ENCODE measurements at places on chromosomes 2 and 18.

DNA sequence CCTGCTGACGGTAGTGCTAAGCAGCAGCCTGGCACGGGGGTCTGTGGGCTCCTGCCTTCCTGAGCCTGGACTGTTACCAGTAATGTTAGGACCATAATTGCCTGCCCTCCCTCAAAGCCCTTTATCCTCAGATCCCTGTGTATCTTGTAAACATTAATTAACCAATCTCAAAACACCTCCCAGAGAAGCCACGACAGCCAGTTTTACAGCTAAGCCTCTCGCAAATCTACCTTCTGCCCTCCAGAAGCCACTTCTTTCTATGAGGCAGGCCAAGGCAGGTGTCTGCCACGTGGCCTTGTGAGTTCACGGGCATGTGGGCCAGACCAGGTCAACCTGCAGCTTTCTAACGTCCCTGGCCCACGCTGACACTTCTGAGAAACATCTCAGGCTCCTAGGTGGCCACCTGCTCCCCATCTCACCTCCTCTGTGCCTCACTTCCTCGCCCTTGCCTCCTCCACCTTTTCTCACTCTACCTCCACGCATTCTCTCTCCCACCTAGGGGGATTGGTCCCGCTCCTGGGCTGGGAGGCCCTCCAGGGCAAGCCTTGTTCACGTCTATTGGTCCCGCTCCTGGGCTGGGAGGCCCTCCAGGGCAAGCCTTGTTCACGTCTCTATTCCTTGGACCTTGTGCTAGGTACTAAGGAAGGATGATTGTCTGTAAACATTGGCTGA, 64.3 kb downstream of the EDAR start:
- DNase-seq: no peak

- DNase-seq: no peak
Observed at GRCh38 chr2:175854129-175854528, 147.9 kb downstream of the LNPK start.

DNA sequence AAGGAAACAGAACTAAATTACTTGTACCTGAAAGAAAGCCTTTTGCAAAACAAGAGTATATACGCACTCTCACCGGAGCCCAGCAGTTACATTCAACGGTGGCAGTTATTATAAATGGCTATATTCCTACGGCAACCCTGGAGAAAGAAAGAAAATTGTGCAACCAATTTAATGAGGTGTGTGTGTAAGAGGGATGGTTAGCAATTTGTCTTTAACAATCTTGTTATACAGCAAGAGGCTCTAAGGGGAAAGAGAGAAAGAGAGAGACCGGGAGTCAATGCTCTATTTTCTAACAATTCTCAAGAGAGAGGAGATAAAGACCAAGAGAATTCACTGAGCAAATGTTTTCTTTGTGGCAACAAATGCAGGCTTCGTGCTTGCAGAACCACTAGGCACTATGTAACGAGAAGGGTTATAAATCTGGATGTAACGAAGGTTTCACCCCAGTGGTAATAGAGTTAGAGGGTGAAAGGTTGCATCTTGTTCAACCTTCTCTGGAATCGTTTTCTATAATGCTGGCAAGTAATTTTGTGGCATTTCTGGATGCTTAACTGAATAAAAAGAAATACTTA, 359.1 kb upstream of the SPRED2 start:
- no peak for DNase-seq

DNA sequence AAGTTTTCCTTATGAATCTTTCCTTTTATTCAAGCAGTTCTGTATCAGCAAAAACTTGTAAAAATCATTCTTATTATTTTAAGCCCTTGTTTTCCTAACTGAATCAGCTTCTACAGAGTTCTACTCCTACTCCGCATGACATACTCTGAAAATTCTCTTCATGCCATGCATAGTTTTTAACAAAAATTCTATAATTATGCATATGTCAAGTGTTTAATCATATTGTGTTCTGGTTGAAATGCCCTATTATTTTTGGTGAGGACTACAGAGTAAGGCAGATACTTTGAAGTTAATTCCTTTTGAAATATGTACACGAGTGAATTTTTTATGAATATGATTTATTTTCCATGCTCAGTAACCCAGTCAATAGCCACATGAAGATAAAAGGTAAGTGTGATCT, 28.8 kb downstream of the ANKRD30B start:
- no peak for DNase-seq

DNA sequence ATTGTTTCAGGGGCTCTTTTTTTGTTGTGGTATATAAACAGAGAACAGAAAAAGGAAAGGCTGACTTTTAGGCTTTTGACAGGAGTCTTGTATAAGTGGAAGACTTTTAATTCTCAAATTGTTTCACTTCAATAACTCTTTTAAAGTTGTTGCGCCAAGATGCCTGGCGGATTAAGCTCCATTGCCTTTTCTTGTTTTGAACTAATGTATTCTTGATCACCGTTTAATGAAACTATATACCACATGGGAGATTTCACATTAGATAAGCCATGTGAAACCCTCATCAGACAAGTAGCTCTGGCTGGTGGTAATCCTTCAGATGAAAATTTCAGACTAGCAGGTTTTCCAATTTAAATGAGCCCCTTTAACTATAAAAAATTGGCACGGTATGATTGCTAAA, 257.4 kb downstream of the CCDC178 start:
- no peak for DNase-seq

DNA sequence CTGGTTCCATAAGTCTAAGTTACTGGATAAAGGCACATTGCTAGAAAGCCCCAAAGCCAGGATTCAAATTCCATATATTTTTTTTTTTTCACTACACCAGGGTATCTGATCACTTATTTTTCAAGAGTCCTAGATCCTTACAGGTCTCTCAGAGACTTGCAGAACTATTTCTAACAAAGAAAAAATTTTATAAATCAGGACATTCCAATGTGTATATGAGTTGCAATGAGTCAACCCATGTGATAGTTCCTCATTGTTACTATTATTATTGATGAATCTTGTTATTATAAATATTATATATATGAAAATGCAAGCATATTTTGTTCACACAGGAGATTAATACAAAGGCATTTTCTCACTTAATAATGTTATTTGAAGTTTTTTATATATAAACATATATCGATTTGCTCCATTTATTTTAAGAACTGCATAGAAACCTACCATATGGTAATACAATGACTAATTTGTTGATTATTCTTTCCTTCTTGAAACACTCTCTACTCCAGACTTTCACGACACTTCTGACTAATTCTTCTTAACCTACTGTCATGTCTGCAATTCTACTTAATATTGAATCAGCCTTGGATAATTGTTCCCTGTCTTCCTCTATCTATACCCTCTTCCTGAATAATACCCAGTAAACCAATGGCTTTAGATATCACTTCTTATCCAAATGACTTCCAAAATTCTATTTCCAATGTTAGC, 968.4 kb upstream of the NRXN1 start:
- no peak for DNase-seq

DNA sequence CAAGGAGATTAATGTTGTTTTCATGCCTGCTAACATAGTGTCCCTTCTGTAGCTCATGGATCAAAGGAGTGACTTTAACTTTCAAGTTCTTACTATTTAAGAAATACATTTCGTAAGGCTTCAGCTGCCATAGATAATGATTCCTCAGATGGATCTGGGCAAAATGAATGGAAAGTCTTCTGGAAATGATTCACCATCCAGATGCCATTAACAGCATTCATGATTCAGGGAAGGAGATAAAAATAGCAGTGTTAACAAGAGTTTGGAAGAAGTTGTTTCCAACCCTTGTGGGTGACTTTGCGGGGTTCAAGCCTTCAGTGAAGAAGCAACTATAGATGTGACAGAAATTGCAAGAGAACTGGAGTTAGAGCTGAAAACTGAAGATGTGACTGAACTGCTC, 17.0 kb downstream of the VRK2 start:
- no peak for DNase-seq

DNA sequence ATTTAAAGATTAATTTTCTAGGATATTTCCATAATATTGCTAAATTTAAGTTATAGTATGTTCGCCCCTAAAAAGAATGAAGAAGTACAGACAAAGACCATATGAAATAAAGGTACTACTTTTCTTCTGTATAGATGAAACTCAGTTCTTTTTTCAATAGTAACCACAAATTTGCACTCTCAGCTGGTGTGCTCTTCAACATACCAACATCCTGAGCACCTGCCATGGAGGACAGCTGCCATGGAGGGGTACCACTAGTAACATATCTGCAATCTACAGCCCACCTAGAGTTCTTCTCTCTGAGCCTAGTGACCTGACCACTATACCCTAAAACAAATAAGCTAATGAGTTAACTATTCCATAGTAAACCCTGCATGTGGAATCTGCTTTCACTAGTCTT, 36.8 kb upstream of the ERCC3 start:
- no peak for DNase-seq

All from glomerular endothelial cell (primary cell).